Neural cell (in vitro differentiated cells): ENCODE measurements at places on chromosomes 6 and 20. TPM values are rescaled to one million over a fixed set of nuclear protein-coding genes. Genes with fewer than 3 reads are reported as not detected.

Gene IL17A
- not detected in 2 replicates for polyA plus RNA-seq

Gene GPR6
- polyA plus RNA-seq, result 1.4 and 7.3 TPM in 2 replicates

Gene HEBP2
- 1.4 and 3.0 TPM in 2 replicates for polyA plus RNA-seq

Gene DCDC2
- polyA plus RNA-seq, result 0.06 and 0.57 TPM in 2 replicates

Gene DNAH8
- 0.07 and 0.10 TPM in 2 replicates for polyA plus RNA-seq

Gene HLA-DRA
- polyA plus RNA-seq, result not detected in 2 replicates

Gene RAD21L1
- polyA plus RNA-seq, result not detected in 2 replicates

Gene OPRM1
- polyA plus RNA-seq, result 1.5 and 1.9 TPM in 2 replicates

Gene BFSP1
- 1.3 and 2.3 TPM in 2 replicates for polyA plus RNA-seq

Gene HLA-DMB
- 2.9 and 4.5 TPM in 2 replicates for polyA plus RNA-seq

Gene FAM83B
- not detected in 2 replicates for polyA plus RNA-seq

Gene ENPP4
- 19.7 and 24.0 TPM in 2 replicates for polyA plus RNA-seq

Gene LGSN
- polyA plus RNA-seq, result not detected in 2 replicates

Gene PROCR
- polyA plus RNA-seq, result 0.30 TPM in 1 of 2 replicates, not detected in the other

Gene GUCA1A
- 0.24 and 0.78 TPM in 2 replicates for polyA plus RNA-seq

Gene SNPH
- polyA plus RNA-seq, result 25.6 and 29.4 TPM in 2 replicates

Gene CPNE5
- 8.7 and 9.5 TPM in 2 replicates for polyA plus RNA-seq

Gene TNF
- polyA plus RNA-seq, result not detected in 2 replicates

Gene NKAIN2
- 23.2 and 28.4 TPM in 2 replicates for polyA plus RNA-seq

Gene PROKR2
- not detected in 2 replicates for polyA plus RNA-seq

Gene FAM209A
- not detected in 2 replicates for polyA plus RNA-seq

Gene TP53TG5
- polyA plus RNA-seq, result not detected in 2 replicates

Gene ZNF391
- polyA plus RNA-seq, result 2.5 and 2.9 TPM in 2 replicates

Gene C2
- polyA plus RNA-seq, result 1.2 and 1.5 TPM in 2 replicates

Gene RNF114
- 109 and 129 TPM in 2 replicates for polyA plus RNA-seq

Gene ARMC2
- polyA plus RNA-seq, result 18.6 and 18.8 TPM in 2 replicates

Gene SNAP25
- 135 and 139 TPM in 2 replicates for polyA plus RNA-seq

Gene ZGPAT
- polyA plus RNA-seq, result 60.8 and 67.5 TPM in 2 replicates

Gene COL9A3
- 1.0 and 3.1 TPM in 2 replicates for polyA plus RNA-seq

Gene TGM3
- 0.10 and 0.24 TPM in 2 replicates for polyA plus RNA-seq

Gene DEFB124
- not detected in 2 replicates for polyA plus RNA-seq

Gene AGPAT4
- polyA plus RNA-seq, result 42.6 and 49.3 TPM in 2 replicates

Gene SLC24A3
- polyA plus RNA-seq, result 6.5 and 7.4 TPM in 2 replicates

Gene SLC17A1
- not detected in 2 replicates for polyA plus RNA-seq

Gene DACT2
- 0.48 and 0.76 TPM in 2 replicates for polyA plus RNA-seq

Gene NKAIN4
- 11.2 and 18.7 TPM in 2 replicates for polyA plus RNA-seq

Gene MC3R
- polyA plus RNA-seq, result not detected in 2 replicates

Gene WRNIP1
- polyA plus RNA-seq, result 93.7 and 106 TPM in 2 replicates

Gene LAMA4
- 0.69 TPM in 1 of 2 replicates, not detected in the other for polyA plus RNA-seq

Gene NKAPL
- polyA plus RNA-seq, result not detected in 2 replicates

Gene HTR1E
- 0.22 and 0.25 TPM in 2 replicates for polyA plus RNA-seq

Gene CD2AP
- polyA plus RNA-seq, result 11.1 and 16.8 TPM in 2 replicates

Gene TRIM40
- polyA plus RNA-seq, result not detected in 2 replicates

Gene ZSCAN12
- polyA plus RNA-seq, result 20.3 and 20.6 TPM in 2 replicates

Gene VNN1
- not detected in 2 replicates for polyA plus RNA-seq

Gene CRYBG1
- 0.04 and 0.73 TPM in 2 replicates for polyA plus RNA-seq

Gene MYL9
- polyA plus RNA-seq, result not detected in 2 replicates

Gene C20orf141
- polyA plus RNA-seq, result not detected in 2 replicates

Gene FAM83C
- not detected in 2 replicates for polyA plus RNA-seq

Gene FOXF2
- not detected in 2 replicates for polyA plus RNA-seq
